ENCODE measurements at places on chromosomes 4 and X. TPM values are rescaled to one million over a fixed set of nuclear protein-coding genes. Genes with fewer than 3 reads are reported as not detected.

DNA sequence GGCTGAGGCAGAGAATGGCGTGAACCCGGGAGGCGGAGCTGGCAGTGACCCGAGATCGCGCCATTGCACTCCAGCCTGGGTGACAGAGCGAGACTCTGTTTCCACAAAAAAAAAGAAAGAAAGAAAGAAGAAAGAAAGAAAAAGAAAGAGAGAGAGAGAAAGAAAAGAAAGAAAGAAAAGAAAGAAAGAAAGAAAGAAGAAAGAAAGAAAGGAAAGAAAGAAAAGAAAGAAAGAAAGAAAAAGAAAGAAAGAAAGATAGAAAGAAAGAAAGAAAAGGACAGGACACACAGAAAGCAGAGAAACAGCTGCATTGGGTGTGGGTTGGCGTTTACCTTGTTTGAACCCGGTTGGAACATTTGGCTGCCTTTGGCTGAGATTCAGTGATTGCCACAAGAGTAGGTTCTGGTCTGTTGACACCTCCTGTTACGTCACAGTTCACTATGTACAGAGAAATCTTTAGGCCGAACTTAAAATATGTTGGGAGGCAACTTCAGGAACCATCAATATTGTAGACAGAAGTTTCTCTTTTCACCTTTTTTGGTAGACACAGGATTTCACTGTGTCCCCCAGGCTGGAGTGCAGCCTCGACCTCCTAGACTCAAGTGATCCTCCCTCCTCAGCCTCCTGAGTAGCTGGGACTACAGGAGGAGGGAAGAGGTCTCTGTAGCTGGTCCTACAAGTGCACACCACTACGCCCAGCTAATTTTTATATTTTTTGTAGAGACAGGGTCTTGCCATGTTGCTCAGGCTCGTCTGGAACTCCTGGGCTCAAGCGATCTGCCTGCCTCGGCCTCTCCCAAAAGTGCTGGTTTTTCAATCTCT lies 16.3 kb upstream of the PLCXD1 start:
- DNase-seq, result peak; percentile 63

GRCh38 chr4:90445380-90445779 lies 318.2 kb downstream of the CCSER1 start:
- no peak for DNase-seq

Gene HSFX2
- total RNA-seq, result not detected

GRCh38 chr4:95091272-95091671 lies 333.5 kb downstream of the BMPR1B start:
- no peak for DNase-seq

Gene PLAC8
- 9.9 TPM for total RNA-seq

DNA sequence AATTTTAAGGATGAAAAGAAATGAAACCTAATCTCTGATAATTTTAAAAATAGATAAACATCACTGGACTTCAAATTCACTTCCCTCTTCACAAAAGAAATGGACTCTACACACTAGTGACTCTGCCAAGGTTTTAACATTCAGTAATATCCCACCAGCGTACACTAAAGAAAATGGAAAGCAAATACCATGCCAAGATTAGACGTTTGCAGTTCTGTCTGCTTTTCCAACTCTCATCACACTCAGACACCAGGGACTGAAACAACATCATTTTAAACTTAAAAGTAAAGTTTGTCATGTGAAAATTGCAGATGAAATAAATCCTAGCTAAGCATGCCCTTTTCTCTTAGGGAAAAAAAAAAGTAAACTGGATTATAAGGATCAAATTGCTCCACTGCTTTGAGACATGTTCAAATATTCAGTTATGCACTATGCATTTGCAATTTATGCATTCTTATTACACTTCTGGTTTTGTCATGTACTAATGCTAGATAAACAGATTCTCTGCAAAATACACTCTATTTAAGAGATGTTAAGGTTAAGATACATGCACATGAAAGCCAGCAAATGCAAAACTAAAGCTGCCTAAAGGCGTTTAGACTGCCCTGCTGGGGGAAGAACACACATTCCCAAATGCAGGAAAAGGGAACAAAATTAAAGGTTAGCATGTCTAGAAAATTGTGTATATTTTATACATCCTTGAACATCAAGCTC lies 534.4 kb upstream of the EPHA5 start:
- no peak for DNase-seq

- DNase-seq, result no peak
These were observed 69.7 kb upstream of the MSANTD1 start for GRCh38 chr4:3179126-3179706.

Gene PRR27
- not detected for total RNA-seq

- no peak for DNase-seq
These were observed 7.9 kb downstream of the FAM200B start for GRCh38 chr4:15689540-15689939.

DNA sequence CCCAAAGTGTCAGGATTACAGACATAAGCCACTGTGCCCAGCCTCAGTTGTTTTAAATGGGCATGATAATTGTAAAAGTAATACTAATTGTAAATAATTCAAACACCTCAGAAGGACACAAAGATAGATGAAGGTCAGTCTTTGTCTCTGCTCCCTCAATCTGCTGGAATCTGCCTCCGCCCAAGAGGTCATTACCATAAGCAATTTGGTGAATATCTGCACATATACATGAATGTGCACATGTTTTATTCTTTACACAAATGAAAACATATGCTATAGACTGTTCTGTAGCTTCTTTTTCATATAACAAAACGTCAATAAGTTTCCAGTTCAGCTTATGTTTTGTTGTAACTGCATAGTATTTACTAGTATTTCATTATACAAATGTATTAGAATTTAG lies 7.0 kb downstream of the STBD1 start:
- DNase-seq, result no peak

Gene RBMXL3
- total RNA-seq, result not detected

GRCh38 chrX:46620505-46620904 lies 46.9 kb downstream of the CHST7 start:
- DNase-seq, result no peak

DNA sequence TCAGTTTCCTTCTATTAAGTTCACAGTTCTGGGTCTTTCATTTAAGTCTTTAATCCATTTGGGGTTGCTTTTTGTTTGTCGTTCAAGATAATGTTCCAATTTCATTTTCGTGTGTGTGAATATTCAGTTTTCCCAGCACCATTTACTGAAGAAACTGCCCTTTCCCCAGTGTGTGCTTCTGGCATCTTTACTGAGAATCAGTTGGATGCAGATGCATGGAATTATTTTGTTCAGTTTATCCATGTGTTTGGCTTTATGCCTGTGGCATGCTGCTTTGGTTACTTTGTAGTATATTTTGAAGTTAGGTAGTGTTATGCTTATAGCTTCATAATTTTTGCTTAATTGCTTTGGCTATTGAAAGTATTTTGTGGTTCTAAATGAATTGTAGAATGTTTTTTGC lies 163.8 kb upstream of the HDX start:
- DNase-seq, result no peak

Gene ZNF732
- total RNA-seq, result not detected

GRCh38 chr4:127759228-127759820 lies 22.8 kb upstream of the HSPA4L start:
- DNase-seq, result no peak

Gene MAGEC3
- not detected for total RNA-seq
